Esophagus muscularis mucosa (tissue), 4 donors: ENCODE measurements at places on chromosomes 13 and 19. TPM values are rescaled to one million over a fixed set of nuclear protein-coding genes. Genes with fewer than 3 reads are reported as not detected.
A peak's percentile ranks its signal among the peaks of the same experiment; 100 is the strongest.

- H3K27ac ChIP-seq: no peak overlapping the region
- no peak for DNase-seq
- no peaks in the 10 kb centered on the region for H3K4me1 ChIP-seq
- no peaks in the 10 kb centered on the region for H3K27me3 ChIP-seq
These were observed 545.4 kb downstream of the SUCLA2 start for GRCh38 chr13:47455626-47456025.

DNA sequence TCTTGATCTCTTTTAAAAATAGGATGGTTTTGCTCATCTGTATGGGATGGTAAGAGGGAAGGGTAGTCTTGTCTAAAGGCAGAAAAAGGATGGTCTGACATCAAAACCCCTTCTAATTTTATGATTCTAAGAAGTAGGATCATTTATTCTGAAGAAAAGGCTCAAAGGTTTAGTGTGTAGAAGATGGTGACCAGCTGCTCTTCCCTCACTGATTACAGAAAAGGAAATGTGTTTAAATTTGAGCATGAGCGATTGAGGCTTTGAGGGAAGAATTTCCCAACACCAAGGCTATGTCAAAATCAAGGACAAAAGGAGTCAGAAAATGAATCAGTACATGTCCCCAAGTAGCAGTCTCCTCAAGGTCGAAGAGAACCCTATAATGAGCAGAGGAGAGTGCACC is 909.8 kb downstream of the EFNB2 start:
- no peak for DNase-seq
- H3K4me1 ChIP-seq: no peaks in the 10 kb centered on the region
- H3K36me3 ChIP-seq: no peaks in the 10 kb centered on the region
- H3K27ac ChIP-seq: no peak overlapping the region
- H3K4me3 ChIP-seq: no peak overlapping the region
- no peaks in the 10 kb centered on the region for H3K27me3 ChIP-seq

GRCh38 chr13:99258946-99259345 is 767 bp upstream of the GPR18 start:
- peaks cover 21% of the 10 kb centered on the region for H3K4me1 ChIP-seq
- no peak for DNase-seq
- H3K4me3 ChIP-seq: no peak overlapping the region
- no peaks in the 10 kb centered on the region for H3K36me3 ChIP-seq

GRCh38 chr13:20716951-20717350 is 13.5 kb downstream of the IL17D start:
- no peak for DNase-seq
- H3K36me3 ChIP-seq: no peaks in the 10 kb centered on the region
- H3K27me3 ChIP-seq: no peaks in the 10 kb centered on the region
- no peak overlapping the region for H3K4me3 ChIP-seq
- no peak overlapping the region for H3K27ac ChIP-seq

DNA sequence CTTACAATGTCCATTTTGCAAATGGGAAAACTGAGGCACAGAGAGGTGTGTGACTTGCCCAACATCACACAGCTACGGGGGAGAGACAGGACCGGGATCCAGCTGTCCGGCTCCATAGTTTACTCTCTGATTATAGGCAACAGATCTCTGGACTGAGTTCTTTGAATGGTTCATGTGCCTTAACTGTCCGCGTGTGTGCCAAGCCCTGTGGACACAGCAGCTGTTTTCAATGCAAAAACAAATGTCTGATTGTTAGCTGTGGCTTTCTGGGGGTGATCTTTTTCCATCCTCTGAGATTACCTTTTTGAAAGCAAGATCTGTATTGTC is 94.1 kb downstream of the KL start:
- no peak for DNase-seq
- H3K4me1 ChIP-seq: peaks cover 100% of the 10 kb centered on the region
- H3K36me3 ChIP-seq: peaks cover 75% of the 10 kb centered on the region
- no peak overlapping the region for H3K4me3 ChIP-seq
- peak overlapping the region; percentile 73 for H3K27ac ChIP-seq
- no peaks in the 10 kb centered on the region for H3K27me3 ChIP-seq

DNA sequence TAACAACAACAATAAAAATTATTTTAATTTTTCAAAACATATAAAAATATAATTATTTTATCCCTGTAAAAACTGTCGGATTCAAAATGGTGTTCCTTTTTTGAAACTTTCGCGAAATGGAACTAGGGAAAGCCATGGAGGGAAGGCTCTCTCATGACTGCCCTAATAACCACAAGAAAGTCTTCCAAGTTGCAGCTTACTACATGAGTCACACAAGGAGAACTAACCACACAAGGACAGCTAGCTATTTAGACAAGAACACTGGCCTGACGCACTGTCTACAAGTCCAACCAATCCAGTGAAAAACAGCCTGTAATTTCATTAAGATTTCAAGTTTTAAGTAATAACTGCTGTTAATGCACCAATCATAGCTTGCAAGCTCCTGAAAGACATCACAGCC is 319.2 kb upstream of the PCDH9 start:
- H3K4me1 ChIP-seq: no peaks in the 10 kb centered on the region
- no peaks in the 10 kb centered on the region for H3K36me3 ChIP-seq
- DNase-seq: no peak
- H3K27ac ChIP-seq: no peak overlapping the region
- H3K4me3 ChIP-seq: no peak overlapping the region
- H3K27me3 ChIP-seq: no peaks in the 10 kb centered on the region

- peak overlapping the region; percentile 53 for H3K4me3 ChIP-seq
- no peak for DNase-seq
- H3K36me3 ChIP-seq: no peaks in the 10 kb centered on the region
These were observed 28.4 kb downstream of the NFIX start for GRCh38 chr19:13023656-13024055.

DNA sequence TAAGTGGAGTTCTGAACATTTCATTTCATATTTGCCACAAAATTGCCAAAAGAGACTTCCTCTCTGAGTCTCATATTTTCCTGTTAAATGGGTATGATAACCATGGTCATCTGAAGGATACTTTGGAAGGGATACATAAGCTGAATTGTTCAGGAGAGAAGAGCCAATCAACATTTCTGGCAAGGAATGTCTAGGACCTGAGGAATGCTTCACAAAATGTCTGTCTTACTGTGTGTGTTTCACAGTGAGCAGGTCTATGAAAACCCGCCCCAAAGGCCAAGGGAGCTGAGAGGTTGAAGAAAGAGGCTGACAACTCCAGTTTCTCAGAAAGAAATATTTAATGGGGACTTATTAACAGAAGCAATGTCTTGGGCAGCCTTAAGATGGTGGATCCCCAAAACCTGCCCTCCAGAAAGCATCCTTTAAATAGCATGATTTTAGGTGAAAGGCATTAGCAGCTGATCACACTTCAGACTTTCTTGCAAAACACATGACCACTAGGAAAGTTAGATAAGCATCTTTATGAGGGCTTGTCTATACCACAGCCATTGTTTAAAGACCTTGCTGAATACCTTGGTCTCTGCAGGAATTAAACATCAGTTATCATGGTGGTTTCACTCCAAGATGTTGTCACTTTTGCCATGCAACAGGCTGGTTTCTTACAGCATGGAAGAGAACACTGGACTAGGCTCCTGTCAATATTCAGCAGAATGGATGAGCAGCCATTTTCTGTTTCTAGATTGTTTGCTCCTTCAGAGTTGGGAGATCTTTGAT is 78.9 kb downstream of the TNFSF11 start:
- peaks cover 3% of the 10 kb centered on the region for H3K27me3 ChIP-seq
- H3K4me1 ChIP-seq: no peaks in the 10 kb centered on the region
- H3K36me3 ChIP-seq: no peaks in the 10 kb centered on the region
- no peak overlapping the region for H3K4me3 ChIP-seq

DNA sequence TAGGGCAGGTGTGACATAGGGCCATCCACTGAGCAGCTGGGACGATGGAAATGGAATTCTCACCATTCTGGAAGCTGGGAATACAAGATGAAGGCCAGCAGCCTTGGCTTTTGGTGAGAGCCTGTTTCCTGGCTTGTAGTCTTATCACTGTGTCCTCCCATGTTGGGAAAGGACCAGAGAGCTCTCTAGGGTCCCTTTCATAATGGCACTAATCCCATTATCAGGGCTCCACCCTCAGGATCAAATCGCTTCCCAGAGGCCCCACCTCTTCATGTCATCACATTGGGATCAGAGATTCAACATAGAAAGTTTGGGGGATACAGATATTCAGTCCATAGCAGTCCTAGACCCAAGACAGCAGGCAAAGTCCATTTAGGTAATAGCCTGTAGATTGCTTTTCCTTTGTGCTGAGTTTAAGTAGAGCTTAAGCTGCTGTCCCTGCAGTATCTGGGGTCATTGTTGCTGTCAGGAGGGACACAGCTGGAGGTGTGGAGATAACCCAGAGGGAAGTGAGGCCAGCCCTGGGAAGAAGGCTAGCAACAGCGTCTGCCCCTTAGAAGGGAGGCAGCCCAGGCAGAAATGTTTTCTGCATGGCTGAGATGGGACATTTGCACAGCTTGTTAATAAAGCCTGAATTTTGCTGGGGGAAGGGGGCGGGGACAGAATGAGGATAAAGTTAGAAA is 136.5 kb upstream of the GPR12 start:
- no peaks in the 10 kb centered on the region for H3K36me3 ChIP-seq
- no peak overlapping the region for H3K4me3 ChIP-seq
- H3K27me3 ChIP-seq: no peaks in the 10 kb centered on the region
- DNase-seq: no peak
- H3K27ac ChIP-seq: no peak overlapping the region

DNA sequence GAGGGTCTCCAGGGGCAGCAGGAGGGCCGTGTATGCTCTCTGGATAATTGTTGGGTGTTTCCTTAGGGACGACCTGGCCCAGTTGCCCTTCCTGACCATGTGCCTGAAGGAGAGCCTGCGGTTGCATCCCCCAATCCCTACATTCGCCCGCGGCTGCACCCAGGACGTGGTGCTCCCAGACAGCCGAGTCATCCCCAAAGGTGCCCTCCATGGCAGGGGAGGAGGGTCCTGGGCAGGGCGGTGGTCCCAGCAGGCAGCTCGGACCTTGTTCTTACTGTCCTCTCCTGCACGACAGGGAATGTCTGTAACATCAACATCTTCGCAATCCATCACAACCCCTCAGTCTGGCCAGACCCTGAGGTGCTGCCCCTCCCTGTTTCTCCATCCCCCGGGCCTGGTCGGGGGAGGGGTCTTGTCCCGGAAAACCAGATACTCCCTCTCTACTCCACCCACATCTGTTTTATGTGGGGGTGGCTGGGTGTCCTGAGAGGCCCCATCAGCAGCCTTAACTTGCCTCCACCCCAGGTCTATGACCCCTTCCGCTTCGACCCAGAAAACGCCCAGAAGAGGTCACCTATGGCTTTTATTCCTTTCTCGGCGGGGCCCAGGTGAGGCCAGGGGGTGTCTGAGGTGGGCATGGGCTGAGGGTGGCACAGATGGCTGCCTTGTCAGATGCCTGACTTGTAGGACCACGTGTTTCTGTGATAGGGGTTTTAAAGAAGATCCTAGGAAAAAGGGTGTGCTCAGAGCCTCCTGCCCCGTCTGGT is 12.3 kb upstream of the CYP4F3 start:
- no peaks in the 10 kb centered on the region for H3K27me3 ChIP-seq
- H3K4me3 ChIP-seq: no peak overlapping the region
- peaks cover 3% of the 10 kb centered on the region for H3K4me1 ChIP-seq
- no peaks in the 10 kb centered on the region for H3K36me3 ChIP-seq

GRCh38 chr19:14408491-14409145 is 10.5 kb downstream of the DDX39A start:
- no peak overlapping the region for H3K27ac ChIP-seq
- H3K4me3 ChIP-seq: no peak overlapping the region
- peaks cover 28% of the 10 kb centered on the region for H3K4me1 ChIP-seq
- peaks cover 92% of the 10 kb centered on the region for H3K36me3 ChIP-seq
- no peak for DNase-seq
- no peaks in the 10 kb centered on the region for H3K27me3 ChIP-seq

DNA sequence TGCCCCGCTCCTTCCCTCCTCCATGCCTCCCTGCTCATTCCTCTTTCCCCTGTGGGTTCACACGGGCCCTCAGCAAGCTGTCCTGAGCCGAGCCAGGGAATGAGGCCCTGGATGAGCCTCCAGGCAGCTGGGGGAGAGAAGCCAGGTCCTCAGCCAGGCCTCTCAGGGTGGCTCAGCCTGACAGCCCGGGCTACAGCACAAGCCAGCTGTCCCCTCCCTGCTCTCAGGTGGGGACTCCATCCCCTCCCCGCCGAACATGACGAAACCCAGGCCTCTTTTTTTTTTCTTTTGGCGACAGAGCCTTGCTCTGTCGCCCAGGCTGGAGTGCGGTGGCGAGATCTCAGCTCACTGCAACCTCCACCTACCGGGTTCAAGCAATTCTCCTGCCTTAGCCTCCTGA is 40.0 kb upstream of the MATK start:
- H3K4me1 ChIP-seq: peaks cover 4% of the 10 kb centered on the region
- H3K36me3 ChIP-seq: no peaks in the 10 kb centered on the region
- no peak for DNase-seq
- no peaks in the 10 kb centered on the region for H3K27me3 ChIP-seq
- H3K27ac ChIP-seq: no peak overlapping the region
- H3K4me3 ChIP-seq: no peak overlapping the region

The HCST gene
- total RNA-seq: 14.6 TPM

The PTOV1 gene
- 60.5 TPM for total RNA-seq

The PNMA8B gene
- 1.6 TPM for total RNA-seq

The KANK3 gene
- total RNA-seq: 26.0 TPM

The CRB3 gene
- 2.4 TPM for total RNA-seq
